Activated naive CD4-positive, alpha-beta T cell treated with Interleukin-2 at 50 U/mL for 16 hours (primary cell): ENCODE measurements at places on chromosomes 3 and 15.

DNA sequence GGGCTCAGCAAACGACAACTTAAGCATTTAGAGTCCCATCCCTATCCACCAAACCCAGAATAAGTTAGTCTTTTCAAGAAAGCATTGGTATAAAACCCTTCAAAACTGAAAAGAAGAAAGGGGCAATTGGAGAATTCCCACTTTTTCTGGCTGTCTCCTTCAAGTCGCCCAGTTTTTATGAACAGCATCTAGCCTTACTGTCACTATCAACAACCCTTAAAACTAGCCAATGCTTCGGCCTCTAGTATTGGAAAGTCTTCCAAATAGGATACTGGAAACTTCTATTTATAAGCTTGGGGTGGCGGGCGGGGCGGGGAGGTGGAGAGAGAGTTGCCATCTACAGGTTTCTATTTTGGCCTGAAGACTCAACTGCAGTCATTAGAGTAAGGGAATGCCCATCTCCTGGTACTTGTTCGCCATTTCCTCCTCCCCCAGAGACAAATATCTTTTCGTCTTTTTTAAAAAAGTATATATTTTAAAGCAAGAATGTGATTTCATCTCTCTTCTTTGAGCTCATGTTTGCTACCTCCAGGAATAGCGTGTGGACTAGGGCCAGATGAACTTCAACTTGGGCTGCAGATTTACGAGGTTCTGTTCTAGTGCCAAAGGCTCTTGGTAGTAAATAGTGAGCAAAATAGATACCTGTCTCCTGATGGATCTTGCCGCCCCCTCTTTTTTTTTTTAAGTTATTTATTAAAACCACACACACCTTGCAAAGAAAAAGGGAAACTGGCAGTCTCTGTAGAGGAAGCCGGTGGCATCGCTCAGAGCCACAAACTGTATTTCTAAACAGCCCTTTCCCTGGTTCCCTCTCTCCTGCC is 2.7 kb downstream of the BCL6 start:
- peak; percentile 25 for DNase-seq

DNA sequence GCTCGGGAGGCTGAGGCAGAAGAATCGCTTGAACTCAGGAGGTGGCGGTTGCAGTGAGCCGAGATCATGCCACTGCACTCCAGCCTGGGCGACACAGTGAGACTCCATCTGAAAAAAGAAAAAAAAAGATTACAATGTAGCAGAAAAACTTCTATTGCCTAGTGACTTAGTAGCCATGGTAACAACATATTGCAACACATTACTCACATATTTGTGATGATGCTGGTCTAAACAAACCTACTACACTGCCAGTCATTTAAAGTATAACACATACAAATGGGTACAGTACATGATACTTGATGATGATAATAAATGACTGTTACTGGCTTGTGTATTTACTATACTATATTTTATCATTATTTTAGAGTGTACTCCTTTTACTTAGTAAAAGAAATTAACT is 125.6 kb downstream of the PLOD2 start:
- no peak for DNase-seq

GRCh38 chr15:69744391-69745162 is 292.0 kb downstream of the RPLP1 start:
- DNase-seq, result no peak

DNA sequence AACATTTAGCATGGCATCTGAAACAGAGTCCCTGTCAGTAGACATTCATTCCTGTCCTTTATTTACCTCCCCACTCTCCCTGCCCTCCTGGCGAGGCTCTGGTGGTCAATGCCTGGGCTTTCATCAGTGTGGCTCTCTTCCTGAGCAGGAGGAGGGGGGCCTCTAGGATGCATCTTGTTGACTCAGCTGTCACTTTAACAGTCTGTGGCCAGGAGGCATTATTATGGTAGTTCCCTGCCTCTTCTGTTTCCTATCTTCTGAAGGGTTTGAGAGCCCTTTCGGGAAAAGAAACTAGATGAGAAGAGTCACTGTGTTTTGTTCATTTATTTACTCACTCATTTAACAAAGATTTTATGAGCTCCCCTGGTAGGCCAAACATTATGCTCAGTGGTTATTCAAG is 2.4 kb upstream of the PPP1R14D start:
- no peak for DNase-seq

- peak; percentile 78 for DNase-seq
Observed at GRCh38 chr3:108124337-108125152, 33.7 kb upstream of the CD47 start.

DNA sequence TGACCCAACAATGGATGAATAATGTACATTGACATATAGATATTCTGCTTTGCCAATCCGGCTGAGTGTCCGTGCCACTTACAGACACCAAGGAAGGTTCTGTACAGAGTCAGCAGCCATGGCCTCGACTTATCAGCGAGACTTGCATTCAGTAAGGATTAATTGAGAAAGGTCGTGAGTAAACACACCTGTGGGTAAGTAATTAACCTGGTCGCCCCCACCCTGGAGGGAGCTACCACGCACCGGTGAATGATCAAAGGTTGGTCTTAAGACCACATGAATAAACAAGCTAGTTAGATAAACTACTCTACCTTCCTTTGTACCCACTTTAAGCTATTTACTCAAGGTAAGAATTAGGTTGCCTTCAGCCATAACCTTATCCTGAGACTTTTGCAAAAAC is 66.5 kb upstream of the MFGE8 start:
- DNase-seq, result no peak

- peak; percentile 62 for DNase-seq
Observed at GRCh38 chr15:38389924-38390542, 63.9 kb upstream of the FAM98B start.

DNA sequence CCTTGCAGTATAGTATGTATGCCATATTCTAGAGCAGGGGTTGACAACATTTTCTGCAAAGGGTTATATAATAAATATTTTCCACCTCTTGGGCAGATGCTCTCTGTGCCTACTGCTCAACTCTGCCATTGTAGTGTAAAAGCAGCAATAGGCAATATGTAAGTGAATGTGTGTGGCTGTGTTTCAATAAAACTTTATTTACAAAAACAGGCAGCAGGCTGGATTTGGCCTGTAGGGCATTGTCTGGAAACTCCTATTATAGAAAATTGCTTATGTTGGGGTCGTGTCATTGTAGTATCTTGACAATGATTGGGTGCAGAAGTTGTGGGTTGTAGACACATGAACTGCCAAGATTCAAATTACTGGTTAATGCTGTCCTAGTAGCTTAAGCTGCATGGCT is 153.6 kb upstream of the CNTN3 start:
- no peak for DNase-seq

- DNase-seq, result no peak
Observed at GRCh38 chr3:58623961-58624360, 42.6 kb downstream of the FAM3D start.

- no peak for DNase-seq
Observed at GRCh38 chr15:96053781-96054428, 276.6 kb upstream of the NR2F2 start.
